HCEC 1CT (cell line): ENCODE measurements at places on chromosomes 2 and 18.

GRCh38 chr2:224223851-224224555 lies 177.9 kb downstream of the FAM124B start:
- no peak for DNase-seq

GRCh38 chr2:221747289-221747972 lies 175.3 kb upstream of the EPHA4 start:
- no peak for DNase-seq

GRCh38 chr2:30736461-30737325 lies 70.6 kb downstream of the CAPN13 start:
- no peak for DNase-seq

DNA sequence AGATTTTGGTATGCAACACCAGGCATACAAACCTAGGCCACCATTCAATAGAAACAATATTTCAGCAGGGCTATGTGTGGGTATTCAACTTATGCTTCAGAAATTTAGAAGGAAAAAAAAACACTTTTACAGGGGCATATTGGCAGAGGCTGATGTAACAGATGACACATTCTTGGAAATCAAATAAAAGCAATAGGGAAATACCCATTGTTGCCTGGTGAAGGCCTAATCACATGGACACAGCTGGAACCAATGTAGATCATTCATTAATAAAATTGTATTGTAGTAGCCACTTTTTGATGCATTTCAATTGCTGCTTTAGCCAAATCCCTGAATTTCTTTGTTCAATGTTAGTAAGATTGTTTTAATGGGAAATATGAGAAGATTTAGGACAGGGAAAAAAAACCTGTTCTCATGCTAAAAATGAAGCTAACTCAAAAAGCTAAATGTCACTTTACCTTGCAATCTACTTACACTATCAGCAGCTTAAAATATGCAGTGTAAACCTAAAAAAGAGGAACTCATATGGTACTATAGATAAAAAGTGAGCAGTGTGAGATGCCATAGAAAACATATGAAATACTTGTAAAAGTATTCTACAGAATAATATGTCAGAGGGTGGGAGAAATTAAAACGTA lies 289.4 kb downstream of the ZEB2 start:
- DNase-seq, result peak; percentile 5

- no peak for DNase-seq
Measured at GRCh38 chr2:105255979-105256378, 14.4 kb downstream of the GPR45 start.

DNA sequence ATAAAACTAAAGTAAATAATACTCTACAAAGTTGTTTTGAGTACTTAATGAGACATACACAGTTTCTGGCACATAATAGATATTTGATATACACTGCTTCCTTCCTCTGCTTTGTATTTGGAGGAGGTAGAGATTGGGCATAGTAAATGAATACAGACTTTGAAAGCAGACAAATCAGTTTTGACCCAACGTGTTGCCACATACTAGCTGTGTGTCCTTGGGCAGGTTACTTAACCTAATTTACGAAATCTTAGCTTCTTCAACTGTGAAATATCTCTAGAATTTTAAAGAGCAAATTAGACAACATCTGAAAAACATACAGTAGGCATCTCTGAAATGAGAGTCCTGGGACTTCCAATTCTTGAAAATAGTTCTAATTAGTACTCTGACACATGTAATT lies 425.4 kb downstream of the TGIF1 start:
- DNase-seq, result no peak

DNA sequence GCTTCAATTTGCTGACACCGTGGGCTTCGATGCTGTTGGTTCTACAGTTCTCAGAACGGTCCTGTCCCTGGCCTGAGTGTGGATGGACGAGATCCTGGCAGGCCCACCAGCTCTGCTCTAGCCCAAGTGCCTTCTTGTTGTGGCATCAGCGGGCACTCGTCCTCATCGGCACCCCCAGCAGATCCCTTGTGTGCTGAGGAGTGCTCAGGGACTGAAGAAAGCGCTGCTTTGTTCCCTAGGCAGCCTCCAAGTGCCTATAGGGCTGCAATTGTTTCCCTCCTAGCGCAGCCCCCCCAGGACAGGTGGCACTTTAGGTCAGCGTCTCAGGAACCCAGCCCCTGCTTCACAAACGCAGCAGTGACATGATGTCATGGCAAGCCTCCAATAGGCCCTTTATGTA lies 217.7 kb downstream of the AGAP1 start:
- no peak for DNase-seq

DNA sequence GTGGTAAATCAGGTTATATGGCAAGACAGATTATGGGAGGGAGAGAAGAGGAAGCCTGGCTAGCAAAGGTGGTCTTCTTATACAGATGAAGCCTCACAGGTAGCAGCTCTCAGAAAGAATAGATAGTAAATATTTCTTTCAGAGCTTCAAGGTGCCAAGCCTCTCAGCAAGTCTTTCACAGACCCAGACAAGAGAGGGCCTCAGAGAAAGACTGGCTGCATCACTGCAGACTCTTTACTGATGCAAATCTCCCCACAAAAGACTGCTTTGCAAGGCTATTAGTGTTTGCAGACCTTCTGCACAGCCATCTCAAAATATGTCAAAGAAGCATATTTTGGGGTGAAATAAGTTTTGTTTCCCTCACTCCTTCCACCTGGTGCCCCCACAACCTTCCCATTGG lies 372.4 kb upstream of the RND3 start:
- DNase-seq, result no peak

GRCh38 chr2:107062599-107063220 lies 176.7 kb upstream of the ST6GAL2 start:
- DNase-seq, result no peak

DNA sequence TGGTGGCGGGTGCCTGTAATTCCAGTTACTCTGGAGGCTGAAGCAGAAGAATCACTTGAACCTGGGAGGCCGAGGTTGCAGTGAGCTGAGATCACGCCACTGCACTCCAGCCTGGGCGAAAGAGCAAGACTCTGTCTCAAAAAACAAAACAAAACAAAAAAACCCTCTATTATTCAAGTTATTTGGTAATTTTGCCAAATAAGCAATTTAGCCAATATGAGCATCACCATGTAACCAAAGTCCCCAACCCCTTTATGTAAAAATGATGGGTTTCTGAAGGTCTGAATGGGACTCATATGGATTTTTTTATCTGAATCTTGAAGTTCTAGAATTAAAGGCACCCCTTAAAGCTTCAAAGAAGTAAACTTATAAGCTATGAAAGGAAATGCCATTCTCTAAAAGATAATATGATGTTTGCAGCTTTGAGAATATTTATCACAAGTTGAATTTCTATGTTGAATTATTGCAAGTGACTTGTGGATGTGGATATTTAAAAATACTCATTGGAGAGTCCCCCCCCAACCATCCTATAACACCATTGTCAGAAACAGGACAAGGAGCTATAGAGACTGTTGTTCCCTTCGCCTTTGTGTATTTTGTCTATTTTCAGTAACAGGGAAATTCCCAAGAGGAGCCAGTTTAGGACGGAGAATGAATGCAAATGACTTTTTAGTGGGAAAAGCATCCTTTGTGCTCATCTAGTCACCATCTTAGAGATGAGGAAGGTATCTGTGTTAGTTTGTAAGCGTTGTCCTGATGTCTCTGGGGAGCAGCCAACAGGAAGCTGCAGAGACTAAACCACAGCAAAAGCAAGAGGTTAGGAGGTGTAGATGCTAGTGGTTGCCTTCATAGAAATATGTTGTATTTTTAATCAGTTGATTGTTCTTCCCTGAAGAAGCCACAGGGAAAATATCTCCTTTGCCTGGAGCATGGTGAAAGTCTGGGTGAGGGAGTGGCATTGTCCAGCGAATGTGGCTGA lies 68.3 kb downstream of the TET3 start:
- no peak for DNase-seq

DNA sequence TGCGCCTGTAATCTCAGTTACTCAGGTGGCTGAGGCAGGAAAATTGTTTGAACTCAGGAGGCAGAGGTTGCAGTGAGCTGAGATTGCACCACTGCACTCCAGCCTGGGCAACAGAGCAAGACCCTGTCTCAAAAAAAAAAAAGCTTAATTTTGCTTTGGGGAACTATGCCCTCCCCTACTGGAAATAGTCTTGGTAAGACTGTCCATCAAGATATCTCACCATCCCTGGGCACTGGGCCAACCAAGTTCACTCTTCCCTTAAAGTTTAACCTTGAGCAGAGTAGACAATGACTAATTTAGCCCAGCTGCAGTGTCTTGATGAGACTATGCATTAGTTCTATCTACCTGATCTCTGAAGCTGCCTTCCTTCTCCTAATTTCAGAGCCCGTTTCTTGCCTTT lies 44.7 kb downstream of the ASXL2 start:
- DNase-seq, result no peak

DNA sequence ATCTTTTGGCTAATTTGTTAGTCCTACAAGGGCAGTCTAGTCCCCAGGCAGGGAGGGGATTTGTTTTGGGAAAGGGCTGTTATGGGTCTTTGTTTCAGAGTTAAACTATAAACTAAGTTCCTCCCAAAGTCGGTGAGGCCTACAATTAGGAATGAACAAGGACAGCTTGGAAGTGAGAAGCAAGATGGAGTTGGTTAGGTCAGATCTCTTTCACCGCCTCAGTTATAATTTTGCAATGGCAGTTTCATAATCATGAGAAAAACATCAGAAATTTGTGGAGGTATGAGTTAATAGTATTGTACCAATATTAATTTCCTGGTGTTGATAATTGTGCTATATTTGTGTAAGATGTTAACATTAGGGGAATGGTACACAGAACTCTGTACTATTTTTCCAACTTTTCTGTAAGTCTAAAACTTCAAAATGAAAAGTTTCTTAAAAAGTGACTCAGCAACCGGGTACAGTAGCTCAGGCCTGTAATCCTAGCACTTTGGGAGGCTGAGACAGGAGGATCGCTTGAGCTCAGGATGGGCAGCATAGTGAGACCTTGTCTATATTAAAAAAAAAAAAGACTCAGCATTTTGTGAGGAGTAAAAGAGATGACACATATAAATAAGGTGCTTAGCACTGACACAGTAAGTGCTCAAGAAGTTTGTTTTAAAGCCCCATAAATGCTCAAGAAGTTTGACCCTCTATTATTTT lies 40.8 kb downstream of the TMEM17 start:
- DNase-seq, result no peak

DNA sequence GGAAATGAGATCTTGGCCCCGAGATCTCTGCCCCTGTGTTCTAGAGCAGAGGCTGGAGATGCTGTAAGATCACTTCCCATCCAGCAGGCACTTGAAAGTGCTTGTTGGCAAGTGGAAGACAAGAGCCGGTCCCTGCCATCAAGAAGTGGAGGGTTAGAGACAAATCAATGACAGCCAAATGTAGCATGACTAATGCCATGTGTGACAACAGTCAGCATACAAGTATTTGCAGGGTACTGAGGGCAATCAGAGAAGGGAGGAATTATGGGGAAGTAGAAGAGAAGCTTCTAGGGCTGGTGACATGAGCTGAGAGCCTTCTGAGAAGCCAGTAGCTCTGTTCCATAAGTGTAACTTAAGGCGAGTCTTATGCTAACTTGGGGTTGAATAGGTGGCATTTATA lies 58.6 kb downstream of the TMEM17 start:
- DNase-seq, result no peak

GRCh38 chr2:42057902-42058450 lies 10.2 kb downstream of the PKDCC start:
- DNase-seq, result no peak

GRCh38 chr18:45657357-45658335 lies 42.4 kb downstream of the SLC14A2 start:
- DNase-seq, result peak; percentile 22

DNA sequence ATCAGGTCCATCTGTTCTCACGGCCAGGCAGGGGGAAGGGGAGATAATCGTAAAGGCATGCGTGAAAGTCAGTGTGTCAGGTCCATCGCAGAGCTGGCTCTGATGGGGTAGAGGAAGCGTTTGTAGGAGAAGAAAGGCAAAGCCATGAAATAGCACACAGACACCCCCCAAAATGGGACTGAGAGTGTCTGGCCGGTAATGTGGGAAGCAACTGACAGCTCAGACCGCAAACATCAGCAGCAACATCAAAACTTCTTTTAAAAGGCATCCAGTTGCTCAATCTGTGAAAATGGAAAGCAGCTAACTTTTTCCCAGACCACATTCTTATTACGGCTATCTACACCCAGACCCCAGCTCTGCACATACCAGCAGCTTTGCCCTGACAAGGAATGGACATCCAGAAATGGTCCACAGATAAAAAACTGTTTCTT lies 232.6 kb downstream of the EN1 start:
- no peak for DNase-seq

GRCh38 chr18:79100944-79101343 lies 31.8 kb downstream of the ATP9B start:
- no peak for DNase-seq

GRCh38 chr2:33377048-33377447 lies 99.4 kb upstream of the RASGRP3 start:
- peak; percentile 38 for DNase-seq

- DNase-seq, result peak; percentile 62
Measured at GRCh38 chr2:27003857-27004256, 28.9 kb upstream of the TMEM214 start.
